ENCODE measurements at places on chromosomes 3 and 15.

GRCh38 chr15:77305953-77306352 lies 114.0 kb downstream of the PEAK1 start:
- no peak for DNase-seq

- DNase-seq, result no peak
These were observed 54.5 kb upstream of the SAMMSON start for GRCh38 chr3:69944931-69945493.

- no peak for DNase-seq
These were observed 121.9 kb downstream of the ATP10A start for GRCh38 chr15:25741256-25741580.

GRCh38 chr3:50523279-50523811 lies 19.9 kb upstream of the CACNA2D2 start:
- no peak for DNase-seq

DNA sequence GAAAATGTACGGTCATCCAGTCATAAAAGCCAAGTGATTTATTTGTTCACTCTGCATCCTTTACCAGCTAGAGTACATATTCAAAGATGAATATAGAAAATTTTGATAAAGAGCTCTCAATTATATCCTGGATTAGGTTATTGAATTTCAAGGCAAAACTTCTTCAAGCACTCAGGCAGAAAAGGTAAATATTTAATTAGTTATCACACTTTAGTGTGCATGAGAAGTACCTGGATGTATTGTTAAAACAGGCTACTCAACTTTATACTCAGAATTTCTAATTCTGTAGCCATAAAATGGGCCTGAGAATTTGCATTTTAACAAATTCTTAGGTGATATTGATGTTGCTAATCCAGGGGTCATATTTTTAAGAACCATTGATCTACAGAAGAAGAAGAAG lies 45.3 kb downstream of the ILDR1 start:
- peak; percentile 12 for DNase-seq
